Fibroblast of lung (primary cell): ENCODE measurements at places on chromosomes 2 and 18. TPM values are rescaled to one million over a fixed set of nuclear protein-coding genes. Genes with fewer than 3 reads are reported as not detected.

GRCh38 chr2:231810905-231811304 is 24.7 kb downstream of the COPS7B start:
- no peak overlapping the region for H3K4me3 ChIP-seq
- peaks cover 8% of the 10 kb centered on the region for H3K36me3 ChIP-seq
- H3K27me3 ChIP-seq = no peaks in the 10 kb centered on the region
- H3K4me1 ChIP-seq = peaks cover 8% of the 10 kb centered on the region
- H3K27ac ChIP-seq = no peak overlapping the region

DNA sequence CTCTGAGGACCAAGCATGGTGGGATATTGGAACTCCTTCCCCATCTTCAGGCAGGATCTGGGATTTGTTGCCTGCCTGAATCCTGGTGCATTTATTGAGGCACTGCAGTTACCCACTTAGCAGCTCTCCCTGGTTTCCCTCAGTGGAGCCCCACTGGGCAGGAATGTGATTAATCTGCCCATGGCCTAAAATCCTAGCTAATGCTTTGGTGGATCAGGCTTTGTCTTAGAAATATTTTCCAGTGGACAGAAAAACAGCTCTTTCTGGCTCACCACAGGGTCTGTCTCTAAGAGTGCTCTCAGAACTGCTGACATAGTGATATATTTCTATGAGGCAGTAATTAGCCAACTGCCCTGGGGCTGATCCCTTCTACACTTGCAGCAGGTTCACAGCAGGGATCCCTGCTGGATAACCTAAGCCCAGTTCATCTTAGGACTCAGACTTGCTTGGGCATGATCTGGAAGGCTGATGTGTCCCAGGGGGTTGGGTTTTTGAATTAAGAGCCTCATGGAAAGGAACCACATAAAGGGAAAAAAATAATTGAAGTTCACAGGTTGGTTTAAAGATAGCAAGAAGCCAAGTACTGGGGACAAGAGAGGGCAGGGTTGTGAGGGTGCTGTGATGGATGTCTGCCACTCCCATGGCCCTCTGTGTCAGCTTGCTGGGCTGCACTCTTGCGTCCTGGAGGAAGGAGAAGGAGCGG is 44.3 kb upstream of the ZDBF2 start:
- H3K27me3 ChIP-seq = no peaks in the 10 kb centered on the region
- H3K36me3 ChIP-seq = no peaks in the 10 kb centered on the region
- no peak overlapping the region for H3K27ac ChIP-seq
- H3K4me1 ChIP-seq = no peaks in the 10 kb centered on the region
- no peak overlapping the region for H3K4me3 ChIP-seq

DNA sequence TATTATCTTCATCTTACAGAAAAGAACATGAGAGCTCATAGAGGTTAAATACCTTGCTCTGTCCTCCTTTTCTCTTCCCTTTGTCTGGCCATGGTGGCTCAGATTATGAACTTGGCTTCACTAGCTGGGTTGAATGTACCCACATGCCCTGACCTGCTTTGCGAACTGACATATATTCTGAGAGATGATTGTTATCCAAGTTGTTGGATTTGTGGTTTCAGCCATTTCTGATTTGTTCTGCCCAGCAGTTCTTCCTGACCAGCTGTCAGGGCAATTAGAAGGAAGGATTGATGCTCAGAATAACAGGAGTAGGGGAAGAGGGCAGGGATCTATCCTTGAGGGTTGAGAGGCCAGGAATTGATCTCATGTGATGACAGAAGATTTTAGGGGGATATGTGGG is 236.8 kb upstream of the FAM98A start:
- no peaks in the 10 kb centered on the region for H3K4me1 ChIP-seq
- DNase-seq = no peak
- no peaks in the 10 kb centered on the region for H3K27me3 ChIP-seq
- no peak overlapping the region for H3K4me3 ChIP-seq
- no peak overlapping the region for H3K27ac ChIP-seq

DNA sequence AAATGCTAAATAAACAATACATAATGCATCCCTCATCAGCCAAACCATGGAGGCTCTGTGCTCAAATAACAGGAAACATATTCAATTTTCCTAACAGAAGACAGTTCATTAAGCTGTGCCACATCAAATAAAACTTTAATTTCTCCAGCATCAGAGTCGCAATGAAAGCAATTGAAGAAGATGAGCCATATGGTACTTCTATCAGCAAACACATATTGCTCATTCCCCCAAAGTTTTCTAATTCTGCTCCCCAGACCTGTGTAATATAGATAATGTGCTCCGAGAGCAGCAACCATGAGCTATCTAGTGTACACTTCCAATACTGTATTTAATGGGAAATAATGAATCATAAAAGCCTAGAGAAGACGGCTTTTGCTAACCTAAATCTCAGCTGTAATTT is 263.2 kb downstream of the MEIS1 start:
- no peak overlapping the region for H3K4me3 ChIP-seq
- DNase-seq = no peak
- no peaks in the 10 kb centered on the region for H3K27me3 ChIP-seq
- no peaks in the 10 kb centered on the region for H3K4me1 ChIP-seq
- H3K27ac ChIP-seq = no peak overlapping the region

- H3K27me3 ChIP-seq = no peaks in the 10 kb centered on the region
- H3K4me1 ChIP-seq = no peaks in the 10 kb centered on the region
- H3K36me3 ChIP-seq = no peaks in the 10 kb centered on the region
- no peak overlapping the region for H3K27ac ChIP-seq
- DNase-seq = no peak
Measured at GRCh38 chr2:213545481-213545880, 261.2 kb downstream of the SPAG16 start.

GRCh38 chr2:236284208-236284607 is 20.0 kb upstream of the ASB18 start:
- H3K4me3 ChIP-seq = no peak overlapping the region
- H3K4me1 ChIP-seq = no peaks in the 10 kb centered on the region
- peak; percentile 11 for DNase-seq
- no peak overlapping the region for H3K27ac ChIP-seq
- H3K36me3 ChIP-seq = no peaks in the 10 kb centered on the region

DNA sequence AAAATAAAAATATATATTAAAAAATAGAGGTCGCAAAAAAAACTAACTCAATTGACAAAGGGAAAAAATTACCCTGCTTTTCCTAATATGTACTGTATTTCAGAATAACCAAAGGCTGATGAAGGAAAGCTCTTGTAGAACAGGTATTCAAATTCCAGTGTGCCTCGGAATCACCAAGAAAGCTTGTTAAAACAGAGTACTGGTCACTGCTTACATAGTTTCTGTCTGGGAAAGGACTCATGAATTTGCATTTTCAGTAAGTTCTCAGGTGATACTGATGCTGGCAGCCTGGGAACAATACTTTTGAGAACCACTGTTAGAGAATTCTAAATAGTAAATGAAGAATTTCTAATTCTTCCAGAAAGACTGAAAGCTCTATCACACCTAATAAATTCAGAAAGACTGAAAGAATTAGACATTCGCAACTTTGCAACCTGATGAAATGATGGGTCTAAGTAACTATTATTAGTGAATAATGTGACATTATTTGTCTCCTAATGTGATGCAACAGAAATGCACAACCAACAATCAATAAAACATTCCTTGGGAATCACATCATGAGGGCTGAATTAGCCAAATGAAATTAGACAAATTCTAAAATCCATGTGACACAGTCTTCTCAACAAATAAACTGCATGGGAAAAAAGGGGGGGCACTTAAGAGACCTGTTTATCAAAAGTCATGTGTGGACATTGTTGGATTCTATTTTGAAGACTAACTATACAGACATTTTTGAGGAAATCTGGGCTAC is 21.9 kb downstream of the RPRD1A start:
- no peaks in the 10 kb centered on the region for H3K36me3 ChIP-seq
- H3K27me3 ChIP-seq = no peaks in the 10 kb centered on the region
- no peak overlapping the region for H3K4me3 ChIP-seq

DNA sequence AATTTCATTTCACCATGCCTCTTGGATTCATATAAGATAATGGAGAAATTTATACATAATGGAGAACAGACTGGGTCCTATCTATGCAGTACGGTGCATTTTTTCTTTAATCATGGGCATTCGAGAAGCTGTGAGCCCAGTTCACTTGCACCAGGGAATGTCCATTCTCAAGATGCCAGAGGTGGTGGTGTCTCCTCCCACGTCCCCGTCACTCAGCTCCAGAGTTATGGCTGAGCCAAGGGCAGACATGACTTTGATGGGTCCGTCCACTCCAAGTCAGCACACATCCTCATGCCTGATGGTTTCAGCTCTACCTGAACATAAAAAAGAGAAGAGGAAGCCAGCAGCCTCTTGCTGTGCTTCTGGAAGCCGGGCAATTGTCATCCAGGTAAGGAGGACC is 42.1 kb upstream of the CREG2 start:
- H3K4me1 ChIP-seq = peaks cover 3% of the 10 kb centered on the region
- no peaks in the 10 kb centered on the region for H3K27me3 ChIP-seq
- no peak overlapping the region for H3K27ac ChIP-seq
- no peak for DNase-seq
- H3K4me3 ChIP-seq = no peak overlapping the region

- no peaks in the 10 kb centered on the region for H3K27me3 ChIP-seq
- H3K4me1 ChIP-seq = peaks cover 25% of the 10 kb centered on the region
- peak; percentile 93 for DNase-seq
- peak overlapping the region; percentile 35 for H3K27ac ChIP-seq
- H3K4me3 ChIP-seq = no peak overlapping the region
- H3K36me3 ChIP-seq = no peaks in the 10 kb centered on the region
Measured at GRCh38 chr2:65367524-65367923, 64.9 kb downstream of the SPRED2 start.

DNA sequence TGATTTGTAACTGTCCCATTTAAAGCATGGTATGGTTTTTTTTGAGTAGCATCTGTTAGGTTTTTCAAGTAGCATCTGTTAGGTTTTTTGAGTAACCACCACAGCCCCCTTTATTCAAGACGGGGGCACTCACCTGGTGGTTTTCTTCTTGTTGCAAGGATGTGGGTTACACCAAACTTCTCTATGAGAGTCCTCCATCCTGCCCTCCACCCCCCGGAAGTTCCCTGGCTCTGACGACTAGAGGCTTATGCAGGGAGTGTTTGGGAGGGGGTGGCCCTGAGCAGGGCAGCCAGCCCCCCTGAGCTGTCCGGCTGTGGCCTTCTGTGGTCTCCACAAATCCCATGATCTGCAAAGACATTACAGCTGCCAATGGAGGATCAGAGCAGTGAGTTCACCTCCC is 39.3 kb downstream of the MTCL1 start:
- no peaks in the 10 kb centered on the region for H3K27me3 ChIP-seq
- H3K36me3 ChIP-seq = peaks cover 11% of the 10 kb centered on the region
- H3K4me1 ChIP-seq = peaks cover 8% of the 10 kb centered on the region
- DNase-seq = no peak

DNA sequence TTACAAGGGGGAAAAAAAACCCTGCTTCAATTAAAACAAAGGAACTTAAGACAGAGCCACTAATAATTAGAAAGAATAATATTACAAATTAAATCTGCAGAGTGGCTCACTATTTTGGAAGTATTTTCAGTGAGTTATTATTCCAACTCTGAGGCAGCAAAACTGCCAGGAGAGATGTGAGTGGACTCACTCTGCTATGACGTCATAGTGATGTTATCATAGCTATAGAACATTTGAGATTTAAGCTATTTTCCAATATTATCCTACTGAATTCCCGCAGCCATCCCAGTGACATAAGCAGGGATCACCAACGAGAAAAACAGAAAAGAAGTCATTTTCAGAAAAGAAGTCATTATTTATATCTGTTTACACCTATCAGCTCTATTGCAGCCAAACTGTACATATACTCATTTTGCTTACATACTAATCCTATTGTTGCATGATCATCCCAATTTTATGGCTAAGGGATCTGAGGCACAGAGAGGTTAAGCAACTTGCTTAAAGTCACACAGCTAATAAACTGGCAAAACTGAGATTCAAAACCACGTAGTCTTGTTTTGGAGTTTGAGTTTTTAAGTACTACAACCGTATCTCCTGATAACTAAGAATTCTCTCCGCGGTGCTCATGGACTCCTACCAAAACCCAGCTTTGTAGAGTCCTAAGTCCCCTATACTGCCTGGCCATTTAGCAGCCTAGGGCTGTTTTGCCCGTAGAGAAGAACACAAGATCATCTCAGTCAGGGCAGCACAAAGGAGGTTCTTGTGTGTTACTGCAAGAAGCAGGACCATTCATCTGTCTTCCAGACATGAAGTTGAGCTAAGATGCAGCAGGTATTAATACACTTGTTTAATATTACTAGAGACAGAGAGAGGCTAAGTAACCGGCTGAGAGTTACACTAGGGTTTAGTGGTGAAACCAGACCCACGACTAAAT is 299.8 kb downstream of the TCF4 start:
- H3K27ac ChIP-seq = no peak overlapping the region
- no peaks in the 10 kb centered on the region for H3K4me1 ChIP-seq
- H3K27me3 ChIP-seq = no peaks in the 10 kb centered on the region
- H3K4me3 ChIP-seq = no peak overlapping the region

- H3K4me3 ChIP-seq = no peak overlapping the region
- DNase-seq = peak; percentile 30
- no peaks in the 10 kb centered on the region for H3K27me3 ChIP-seq
- no peaks in the 10 kb centered on the region for H3K36me3 ChIP-seq
- H3K27ac ChIP-seq = no peak overlapping the region
- H3K4me1 ChIP-seq = no peaks in the 10 kb centered on the region
Measured at GRCh38 chr2:159855557-159856061, 57.6 kb upstream of the CD302 start.

DNA sequence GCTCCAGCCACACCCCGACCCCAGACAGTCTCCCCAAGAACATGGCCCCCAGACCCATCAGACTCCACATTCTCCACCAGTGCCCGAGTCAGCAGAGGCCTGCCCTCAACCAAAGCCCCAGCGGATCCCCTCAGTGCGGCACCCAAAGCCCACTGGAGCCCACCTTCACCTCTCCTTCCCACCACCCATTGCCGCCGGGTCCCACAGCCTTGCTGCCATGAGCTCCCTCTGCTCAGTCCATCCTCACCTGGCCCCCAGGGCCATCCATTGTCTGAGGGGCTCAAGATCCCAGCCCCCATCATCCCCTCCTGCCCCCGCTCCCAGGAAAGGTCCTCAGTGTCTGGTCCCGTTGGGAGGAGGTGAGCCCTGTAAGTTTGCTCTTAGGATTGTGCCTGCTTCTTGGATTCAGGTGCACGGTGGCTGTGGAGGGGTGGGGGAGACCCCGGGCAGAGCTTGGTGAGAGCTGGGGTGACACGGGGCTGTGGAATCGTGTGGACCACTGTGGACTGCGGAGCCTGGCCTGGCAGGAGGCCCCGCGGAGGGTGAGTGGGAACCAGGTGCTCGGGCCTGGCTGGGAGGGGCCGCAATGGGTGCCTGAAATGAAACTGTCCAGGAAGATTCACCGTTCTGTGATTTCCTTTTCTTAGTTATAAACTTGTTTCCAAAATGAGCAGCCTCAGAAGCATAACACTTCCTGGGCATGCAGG is 32.7 kb upstream of the GPC1 start:
- no peaks in the 10 kb centered on the region for H3K36me3 ChIP-seq
- H3K27me3 ChIP-seq = no peaks in the 10 kb centered on the region
- H3K4me3 ChIP-seq = no peak overlapping the region

GRCh38 chr2:233423552-233423860 is 69.2 kb downstream of the DGKD start:
- DNase-seq = no peak
- peaks cover 2% of the 10 kb centered on the region for H3K36me3 ChIP-seq
- no peak overlapping the region for H3K4me3 ChIP-seq

The KLHL41 gene
- total RNA-seq = 3.8 and 4.6 TPM in 2 replicates

The UGT1A8 gene
- total RNA-seq = not detected in 2 replicates

The UGT1A3 gene
- total RNA-seq = not detected in 2 replicates
